Fibroblast of skin of scalp (primary cell): ENCODE measurements at places on chromosomes 13 and 19.
A peak's percentile ranks its signal among the peaks of the same experiment; 100 is the strongest.

GRCh38 chr13:74778946-74779345, 644.7 kb upstream of the KLF12 start:
- no peak for DNase-seq

DNA sequence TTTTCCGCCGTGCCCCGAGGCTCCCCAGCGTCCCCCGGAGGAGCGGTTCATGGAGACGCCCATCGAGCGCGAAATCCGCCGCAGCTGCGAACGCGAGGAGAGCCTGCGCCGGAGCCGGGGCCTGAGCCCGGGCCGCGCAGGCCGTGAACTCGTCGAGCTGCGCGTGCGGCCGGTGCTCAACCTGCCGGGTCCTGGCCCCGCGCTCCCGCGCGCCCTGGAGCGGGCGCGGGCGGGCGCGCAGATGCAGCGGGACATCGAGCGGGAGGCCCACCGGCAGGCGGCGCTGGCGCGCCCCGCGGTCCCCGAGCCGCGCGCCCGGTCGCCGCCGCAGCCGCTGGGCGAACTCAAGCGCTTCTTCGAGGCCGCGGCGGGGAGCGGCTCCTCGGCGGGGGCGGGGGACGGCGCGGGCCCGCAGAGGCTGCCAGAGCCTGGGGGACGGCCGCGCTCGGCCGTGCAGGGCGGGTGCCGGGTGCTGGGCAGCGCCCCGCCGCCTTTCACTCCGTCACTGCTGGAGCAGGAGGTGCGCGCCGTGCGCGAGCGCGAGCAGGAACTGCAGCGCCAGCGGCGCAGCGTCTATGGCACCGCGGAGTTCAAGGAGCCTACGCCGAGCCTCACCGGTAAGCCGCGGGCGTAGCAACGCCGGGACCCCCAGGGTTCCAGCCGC, 807 bp downstream of the MISP3 start:
- peak; percentile 74 for DNase-seq

GRCh38 chr19:45471111-45471930, 3.5 kb downstream of the FOSB start:
- DNase-seq: no peak

DNA sequence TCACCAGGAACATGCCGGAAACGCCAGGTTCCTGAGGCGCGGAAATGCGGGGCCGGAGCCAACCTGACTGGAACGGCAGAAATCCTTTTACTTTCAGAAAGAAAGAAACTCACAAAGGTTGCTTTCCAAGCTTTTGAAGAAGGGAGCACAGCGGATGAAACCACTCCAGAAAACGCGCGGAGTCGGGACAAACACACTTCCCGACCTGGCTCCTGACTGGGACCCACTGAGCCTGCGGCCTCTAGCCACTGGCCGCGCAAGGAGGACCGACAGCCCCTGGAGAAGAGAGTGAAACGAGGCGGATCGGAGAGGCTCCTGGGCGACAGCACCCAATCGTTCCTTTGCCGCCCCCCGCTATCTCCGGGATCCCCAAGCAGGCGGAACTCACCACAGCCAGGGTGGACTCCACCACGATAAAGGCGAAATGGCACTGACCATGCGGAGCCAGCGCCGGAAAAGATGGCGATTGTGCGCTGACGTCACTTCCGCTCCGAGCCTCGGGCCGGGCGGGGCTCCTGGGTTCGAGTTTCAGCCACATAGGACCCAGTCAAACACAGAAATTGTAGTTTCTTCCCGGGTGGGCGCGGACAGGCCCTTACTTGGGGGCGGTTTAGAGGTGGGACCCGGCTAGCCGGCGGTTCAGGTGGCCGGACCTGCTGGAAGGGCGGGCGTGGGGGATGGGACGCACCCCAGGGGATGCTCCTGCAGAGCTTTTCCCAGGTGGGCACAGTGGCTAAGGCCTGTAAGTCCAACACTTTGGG, at the start of gene ZNF121:
TSS of gene ZNF121 (minus strand) at position 432 of the 761 bp plus-strand sequence. CDS start 16,407 bp downstream, outside the sequence.
- DNase-seq: peak; percentile 85

GRCh38 chr19:42420055-42420544, 7.1 kb downstream of the LIPE start:
- DNase-seq: peak; percentile 38

- DNase-seq: no peak
These were observed 129.4 kb downstream of the SPRY2 start for GRCh38 chr13:80211566-80211965.

- no peak for DNase-seq
These were observed at the start of gene TMTC4 for GRCh38 chr13:100674572-100674871. TMTC4 (minus strand) TSS chr13:100674795; CDS start chr13:100670362, 4,433 bp downstream.

- no peak for DNase-seq
These were observed 20.3 kb upstream of the PPP5C start for GRCh38 chr19:46326608-46327007.

DNA sequence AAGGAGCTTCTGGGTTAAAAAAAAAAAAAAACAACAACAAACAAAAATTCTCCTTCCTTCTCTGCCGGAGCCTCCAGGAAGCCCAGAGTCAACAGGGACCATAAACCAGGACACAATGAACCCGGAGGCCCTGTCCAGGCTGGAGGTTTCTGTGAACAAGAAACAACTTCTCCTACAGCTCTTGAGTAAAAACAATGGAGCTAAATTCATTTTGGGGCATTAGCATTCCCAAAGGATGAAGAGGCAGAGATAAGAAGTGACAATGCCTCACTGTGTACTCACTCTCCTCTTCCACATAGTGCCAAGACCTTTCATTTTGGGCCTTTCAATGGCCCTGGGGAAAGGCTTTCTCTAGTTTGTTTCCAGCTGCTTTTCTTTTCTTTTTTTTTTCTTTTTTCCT, 9.0 kb downstream of the RHPN2 start:
- no peak for DNase-seq

- no peak for DNase-seq
These were observed 7.6 kb upstream of the NALCN start for GRCh38 chr13:101423872-101424271.

GRCh38 chr13:110698689-110699088, 7.2 kb downstream of the CARS2 start:
- no peak for DNase-seq

GRCh38 chr13:91174886-91175501, 172.5 kb upstream of the MIR17HG start:
- DNase-seq: no peak

GRCh38 chr13:73195091-73195490, 136.3 kb downstream of the KLF5 start:
- peak; percentile 9 for DNase-seq

GRCh38 chr13:110418944-110419343, 111.9 kb downstream of the COL4A2 start:
- no peak for DNase-seq

- DNase-seq: peak; percentile 91
These were observed 98.3 kb downstream of the SLC7A1 start for GRCh38 chr13:29497137-29497654.

GRCh38 chr19:45348367-45349125, 8.0 kb downstream of the KLC3 start:
- DNase-seq: peak; percentile 19

GRCh38 chr13:110697842-110698241, 8.1 kb downstream of the CARS2 start:
- DNase-seq: no peak

GRCh38 chr13:50222569-50223332, 207.5 kb downstream of the KCNRG start:
- peak; percentile 57 for DNase-seq
